ENCODE measurements at places on chromosomes 11 and 22.

- DNase-seq: no peak
Measured at GRCh38 chr11:110679323-110679975, 32.8 kb downstream of the ARHGAP20 start.

DNA sequence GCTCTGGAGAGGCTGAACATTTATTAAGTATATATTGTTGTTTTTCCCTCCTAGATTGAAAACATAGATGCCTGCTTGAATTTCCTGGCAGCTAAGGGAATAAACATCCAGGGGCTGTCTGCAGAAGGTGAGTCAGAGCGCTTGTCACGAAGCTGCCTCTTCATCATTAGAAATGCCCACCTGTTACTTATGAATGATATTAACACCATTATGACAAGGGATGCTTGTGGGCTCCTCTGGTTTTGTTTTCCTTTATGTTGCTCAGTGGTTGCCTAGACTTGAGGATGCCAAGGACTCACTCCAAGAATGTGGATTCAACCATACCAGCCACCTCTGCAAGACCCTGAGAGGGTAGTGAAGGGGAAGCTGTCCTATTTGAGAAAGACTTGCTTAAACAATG, 156.2 kb downstream of the NAV2 start:
- no peak for DNase-seq

GRCh38 chr22:36741204-36741793, 34.6 kb downstream of the IFT27 start:
- no peak for DNase-seq

DNA sequence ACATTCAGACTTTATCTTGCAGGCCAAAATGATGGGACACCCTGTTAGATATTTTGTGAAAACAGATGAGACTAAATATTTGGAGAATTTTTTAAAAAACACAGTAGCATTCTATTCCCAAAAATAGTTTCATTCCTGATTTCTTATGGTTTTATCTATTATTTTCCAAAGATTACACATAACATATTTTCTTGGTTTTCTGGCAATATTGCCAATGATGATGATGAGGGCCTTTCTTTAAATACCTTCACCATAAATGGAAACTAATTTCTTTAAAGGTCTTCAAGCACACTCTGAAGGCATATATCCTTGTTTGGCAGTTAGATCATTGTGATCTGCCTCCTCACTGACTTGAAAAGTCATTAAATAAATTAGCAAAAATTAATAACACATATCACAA, 522.3 kb upstream of the LUZP2 start:
- DNase-seq: no peak

DNA sequence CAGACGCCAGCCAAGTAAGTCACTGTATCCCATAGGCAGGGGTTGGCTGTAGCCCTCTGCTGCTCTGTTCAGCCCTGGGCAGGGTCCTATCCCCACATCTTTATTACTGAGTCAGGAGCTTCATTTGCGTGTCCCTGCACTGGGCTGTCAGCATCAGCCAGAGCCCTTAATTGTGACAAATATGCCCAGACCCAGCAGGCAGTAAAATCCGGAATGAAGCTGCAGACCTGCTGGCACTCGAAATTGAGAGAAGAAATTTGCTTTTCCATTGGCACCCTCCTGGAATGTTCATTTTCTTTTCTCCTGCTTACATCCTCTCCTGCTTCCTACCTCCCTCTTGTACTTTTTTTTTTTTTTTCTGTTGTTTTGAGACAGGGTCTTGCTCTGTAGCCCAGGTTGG, 43.8 kb downstream of the CEP164 start:
- DNase-seq: no peak

GRCh38 chr11:75422248-75423231, 10.5 kb downstream of the KLHL35 start:
- DNase-seq: no peak

DNA sequence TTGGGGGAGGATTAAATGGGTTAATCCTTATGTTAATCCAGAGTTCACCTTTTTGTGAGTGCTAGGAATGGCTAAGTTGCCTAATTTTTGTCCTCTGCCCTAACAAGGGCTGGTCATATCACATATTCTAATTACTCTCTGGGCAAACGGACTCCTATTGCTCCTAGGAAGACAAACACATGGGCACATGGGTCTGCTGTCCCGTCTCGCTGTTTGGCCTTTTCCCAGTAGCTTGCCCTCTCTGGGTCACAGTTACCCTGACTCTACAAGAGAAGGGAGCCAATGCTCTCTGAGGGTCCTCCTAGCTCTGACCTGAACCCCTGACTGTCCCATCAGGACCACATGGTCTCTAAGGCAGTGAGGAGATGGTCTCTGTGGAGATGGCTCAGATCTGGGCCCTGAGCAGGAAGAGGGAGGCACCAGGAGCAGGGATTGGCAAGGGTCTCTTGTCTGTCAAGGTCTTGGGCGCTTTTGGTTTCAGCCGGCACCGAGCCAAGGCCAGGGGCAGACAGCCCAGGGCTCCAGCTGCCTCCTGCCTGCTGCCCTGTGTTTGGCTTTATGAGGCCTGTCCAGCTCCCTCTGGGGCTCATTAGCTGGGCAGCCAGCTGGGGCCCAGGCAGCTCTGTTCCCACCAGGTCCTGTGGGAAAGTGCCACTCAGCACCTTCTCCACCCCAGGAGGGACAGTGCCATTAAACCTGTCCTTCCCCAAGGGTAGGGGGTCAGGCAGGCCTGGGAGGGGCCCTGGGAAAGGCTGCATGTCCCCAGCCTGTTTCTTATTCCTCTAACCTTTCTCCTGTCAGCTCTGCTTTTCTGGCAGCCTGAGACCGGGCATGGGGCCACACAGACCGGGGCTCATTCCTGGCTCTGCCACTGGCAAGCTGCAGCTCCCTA, 559.9 kb downstream of the MN1 start:
- DNase-seq: no peak

GRCh38 chr11:942823-943222, 17.2 kb downstream of the AP2A2 start:
- DNase-seq: no peak

DNA sequence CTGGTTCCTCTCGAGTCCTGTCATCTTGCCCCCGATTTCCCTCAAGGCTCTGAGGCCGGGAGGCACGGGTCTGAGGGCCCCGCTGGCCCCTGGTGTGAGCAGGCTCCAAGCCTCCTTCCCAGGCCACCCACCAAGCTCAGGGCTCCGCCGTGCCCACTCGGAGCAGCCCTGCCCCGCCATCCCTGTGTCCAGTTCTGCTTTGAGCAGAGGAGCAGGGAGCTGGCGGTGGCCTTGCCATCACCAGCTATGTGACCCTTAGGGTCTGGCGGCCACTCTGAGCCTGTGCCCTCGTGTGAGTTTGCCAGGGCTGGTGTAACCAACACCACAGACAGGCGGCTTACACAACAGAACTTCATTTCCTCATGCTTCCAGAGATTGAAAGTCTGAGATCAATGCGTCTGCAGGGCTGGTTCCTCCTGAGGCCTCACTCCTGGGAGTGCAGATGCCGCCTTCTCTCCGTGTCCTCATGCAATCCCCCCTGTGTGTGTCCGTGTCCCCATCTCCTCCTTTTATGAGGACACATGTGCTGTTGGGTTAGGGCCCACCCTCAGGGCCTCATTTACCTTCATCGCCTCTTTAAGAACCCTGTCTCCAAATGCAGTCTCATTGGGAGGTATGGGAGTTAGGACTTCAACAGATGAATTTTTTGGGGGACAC, 36.5 kb upstream of the CELSR1 start:
- no peak for DNase-seq

GRCh38 chr11:64035576-64035975, at the start of gene FLRT1:
FLRT1 (plus strand) TSS chr11:64035931; CDS start chr11:64116268, 80,337 bp downstream.
- no peak for DNase-seq

DNA sequence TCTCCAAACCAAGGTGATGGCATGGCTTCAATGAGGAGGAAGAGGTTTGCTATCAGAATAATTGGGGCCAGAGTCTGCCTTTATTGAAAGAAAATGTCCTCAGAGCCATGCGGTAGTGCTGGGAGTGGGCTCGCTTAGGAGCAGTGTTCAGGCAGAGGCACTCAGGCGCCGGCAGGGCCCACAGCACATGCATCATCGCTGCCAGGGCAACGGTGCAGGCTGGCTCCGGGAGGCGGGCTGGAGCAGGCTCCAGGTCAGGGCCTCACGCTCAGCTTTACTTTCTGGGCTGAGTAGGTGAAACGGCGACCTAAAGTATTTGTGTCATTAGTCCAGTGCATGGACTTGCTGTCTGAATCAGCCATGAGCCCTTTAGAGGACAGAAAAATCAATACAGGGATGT, 169.9 kb upstream of the CCDC90B start:
- DNase-seq: no peak

DNA sequence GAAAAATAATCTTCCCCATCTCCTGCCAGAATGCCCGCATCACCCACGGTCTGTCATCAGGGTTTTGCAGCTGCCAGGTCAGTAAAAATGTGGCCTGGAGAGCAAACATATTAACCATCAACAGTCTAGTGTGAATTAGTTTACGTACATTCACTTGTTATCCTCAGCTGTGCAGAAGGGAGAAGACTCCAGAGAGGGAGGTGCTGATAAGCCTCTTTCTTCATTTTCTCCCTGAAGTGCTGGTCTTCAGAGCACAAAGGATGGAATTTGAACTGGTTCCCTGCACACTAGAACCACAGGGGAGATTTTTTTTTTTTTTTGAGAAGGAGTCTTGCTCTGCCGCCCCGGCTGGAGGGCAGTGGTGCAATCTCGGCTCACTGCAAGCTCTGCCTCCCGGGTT, 8.2 kb downstream of the FGF19 start:
- DNase-seq: no peak

DNA sequence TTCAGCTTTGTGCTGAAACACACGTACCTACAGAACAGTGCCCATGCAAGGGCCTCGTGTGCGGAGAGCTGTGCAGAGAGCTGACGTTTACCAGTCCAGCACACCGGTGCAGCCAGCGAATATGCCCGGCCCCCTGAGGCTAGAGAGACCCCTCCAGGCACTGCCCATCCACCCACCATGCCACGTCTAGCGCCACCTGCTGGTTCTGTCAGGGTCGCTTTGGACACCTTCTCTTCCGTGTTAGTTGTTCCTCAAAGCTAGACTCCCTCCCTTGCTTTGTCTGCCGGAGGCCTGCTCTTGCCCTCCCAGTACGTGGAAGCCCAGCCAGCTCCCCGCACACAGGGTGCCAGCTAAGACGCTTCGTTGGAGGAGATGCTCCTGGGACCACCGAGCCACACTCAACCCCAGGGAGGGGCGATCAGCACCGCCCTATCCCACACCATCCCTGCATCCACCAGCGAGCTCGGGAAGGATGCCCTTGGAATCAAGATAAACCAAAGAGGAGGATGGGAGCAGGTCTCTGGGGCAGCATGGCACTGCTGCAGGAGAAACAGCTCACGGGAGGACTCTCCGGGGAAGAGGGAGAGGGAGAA, 43.4 kb downstream of the CPT1A start:
- DNase-seq: peak; percentile 5

DNA sequence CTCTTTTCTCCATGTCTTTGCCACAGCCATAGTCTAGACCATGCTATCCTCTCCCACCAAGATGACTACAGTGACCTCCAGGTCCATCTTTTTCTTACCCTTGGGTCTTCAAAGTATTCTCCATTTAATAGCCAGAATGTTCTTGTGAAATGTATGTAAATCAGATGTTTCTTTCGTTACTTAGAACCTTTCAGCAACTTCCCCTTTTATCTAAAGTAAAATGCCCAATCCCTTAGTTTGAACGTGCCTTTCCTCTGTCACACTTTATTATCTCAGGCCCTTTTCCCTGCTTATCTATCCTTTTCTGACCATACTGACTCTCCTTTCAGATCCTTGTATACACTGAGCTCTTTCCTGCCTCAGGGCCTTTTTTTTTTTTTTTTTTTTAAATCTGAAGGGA, 17.9 kb downstream of the RBM4B start:
- DNase-seq: no peak

GRCh38 chr11:110032259-110032658, 60.9 kb upstream of the ZC3H12C start:
- DNase-seq: no peak

DNA sequence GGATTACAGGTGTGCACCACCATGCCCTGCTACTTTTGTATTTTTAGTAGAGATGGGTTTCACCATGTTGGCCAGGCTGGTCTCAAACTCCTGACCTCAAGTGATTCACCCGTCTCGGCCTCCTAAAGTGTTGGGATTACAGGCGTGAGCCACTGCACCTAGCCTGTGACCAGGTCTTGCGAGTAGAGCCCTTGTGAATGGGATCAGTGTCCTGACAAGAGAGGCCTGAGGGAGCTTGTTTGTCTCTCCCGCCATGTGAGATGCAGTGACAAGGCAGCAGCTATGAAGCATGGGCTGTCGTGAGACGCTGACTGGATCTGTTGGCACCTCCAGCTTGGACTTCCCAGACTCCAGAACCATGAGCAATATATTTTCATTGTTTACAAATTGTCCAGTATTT, 69.3 kb downstream of the LRRC32 start:
- DNase-seq: no peak

DNA sequence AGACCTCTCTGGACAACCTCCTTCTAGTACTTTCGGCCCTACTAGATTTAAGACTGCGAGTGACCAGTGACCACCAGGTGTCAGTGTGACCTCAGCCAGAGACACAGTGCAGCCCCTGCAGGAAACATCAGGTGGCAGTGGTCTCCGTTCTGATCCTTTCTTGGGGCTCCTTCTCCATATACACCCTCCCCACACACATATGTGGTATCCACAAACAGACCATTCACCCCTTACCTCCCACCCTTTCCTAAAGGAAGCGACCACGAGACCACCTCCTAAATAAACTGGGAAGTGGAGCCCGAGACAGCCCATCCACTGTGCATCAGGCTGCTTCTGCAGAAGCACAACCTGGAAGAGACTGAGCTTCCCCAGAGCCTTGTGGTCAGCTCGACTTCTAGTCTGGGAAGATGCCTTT, 38.5 kb upstream of the CYP2D6 start:
- DNase-seq: peak; percentile 36

DNA sequence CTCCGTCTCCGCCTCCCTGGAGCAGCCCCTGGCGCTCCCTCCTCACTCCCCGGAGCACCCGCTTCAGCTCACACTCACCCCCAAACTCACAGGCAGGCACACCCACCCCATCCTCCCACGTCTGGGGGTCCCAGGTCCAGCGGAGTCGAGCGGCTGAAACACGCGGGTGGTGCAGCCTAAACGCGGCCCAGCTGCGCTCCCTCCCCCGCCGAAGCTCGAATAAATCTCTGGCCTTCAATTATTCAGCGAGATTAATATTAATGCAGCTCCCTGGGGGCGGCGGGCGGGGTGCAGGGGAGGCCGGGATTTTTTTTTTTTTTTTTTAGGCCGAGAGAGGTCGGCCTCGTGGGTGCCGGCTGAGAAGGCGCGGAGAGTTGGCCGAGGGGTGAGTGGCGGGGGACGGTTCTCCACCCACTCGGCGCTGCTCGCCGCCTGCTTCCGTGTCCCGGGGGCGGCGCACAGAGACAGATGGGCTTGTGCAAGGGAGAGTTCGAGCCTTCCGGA, 524 bp upstream of the SLC1A2 start:
- DNase-seq: no peak

- no peak for DNase-seq
Measured at GRCh38 chr11:120909676-120910416, 114.1 kb upstream of the TBCEL start.

All from stimulated activated CD8-positive, alpha-beta memory T cell treated with anti-CD3 and anti-CD28 coated beads, Interleukin-7, amount 100 ng/mL, for 4 hours (primary cell).